ENCODE measurements at places on chromosomes 1 and 21.

GRCh38 chr1:72336776-72337175 is 54.4 kb upstream of the NEGR1 start:
- no peaks in the 10 kb centered on the region for H3K36me3 ChIP-seq
- no peaks in the 10 kb centered on the region for H3K4me1 ChIP-seq
- H3K27me3 ChIP-seq = no peaks in the 10 kb centered on the region
- DNase-seq = no peak
- no peak overlapping the region for H3K4me3 ChIP-seq

DNA sequence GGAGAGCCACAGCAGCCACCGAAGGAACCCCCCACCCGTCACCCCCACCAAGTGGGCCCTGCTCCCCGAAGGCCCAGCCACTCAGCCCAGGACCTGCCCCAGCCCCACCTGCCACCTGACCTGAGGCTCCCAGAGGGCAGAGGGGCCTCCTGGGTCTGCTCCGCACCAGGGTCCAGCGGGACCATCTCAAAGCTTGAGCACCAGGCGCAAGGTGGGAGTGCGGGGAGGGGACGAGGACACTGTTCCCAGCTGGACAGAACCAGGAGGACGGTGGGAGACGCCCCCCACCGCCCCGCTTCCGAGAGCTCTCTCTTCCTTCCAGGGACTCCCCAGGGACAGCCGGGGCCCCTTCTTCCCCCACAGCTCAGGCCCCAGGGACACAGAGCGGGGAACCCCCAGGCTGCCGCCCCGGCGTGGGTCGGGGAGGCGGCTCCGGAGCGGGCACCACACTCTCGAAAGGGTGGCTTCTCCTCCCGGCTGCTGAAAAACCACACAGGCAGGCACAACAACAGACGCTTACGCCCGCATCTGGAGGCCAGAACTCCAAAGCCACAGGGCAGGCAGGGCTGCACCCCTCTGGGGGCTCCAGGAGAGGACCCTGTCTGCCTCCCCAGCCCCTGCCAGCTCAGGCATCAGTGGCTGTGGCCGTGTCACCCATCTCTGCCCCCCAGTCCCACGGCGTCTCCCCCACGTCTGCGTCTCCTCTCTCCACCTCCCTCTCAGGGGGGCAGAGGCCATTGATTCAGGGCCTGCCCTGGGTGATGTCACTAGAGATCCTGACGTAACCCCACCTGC is 1.9 kb upstream of the TTLL10 start:
- DNase-seq = peak; percentile 9
- peaks cover 16% of the 10 kb centered on the region for H3K4me1 ChIP-seq
- H3K4me3 ChIP-seq = no peak overlapping the region
- H3K36me3 ChIP-seq = no peaks in the 10 kb centered on the region
- H3K27ac ChIP-seq = no peak overlapping the region

GRCh38 chr1:2208309-2209239 is 14.0 kb upstream of the FAAP20 start:
- peaks cover 15% of the 10 kb centered on the region for H3K27me3 ChIP-seq
- peaks cover 19% of the 10 kb centered on the region for H3K4me1 ChIP-seq
- no peak overlapping the region for H3K4me3 ChIP-seq
- no peak overlapping the region for H3K27ac ChIP-seq
- H3K36me3 ChIP-seq = no peaks in the 10 kb centered on the region

DNA sequence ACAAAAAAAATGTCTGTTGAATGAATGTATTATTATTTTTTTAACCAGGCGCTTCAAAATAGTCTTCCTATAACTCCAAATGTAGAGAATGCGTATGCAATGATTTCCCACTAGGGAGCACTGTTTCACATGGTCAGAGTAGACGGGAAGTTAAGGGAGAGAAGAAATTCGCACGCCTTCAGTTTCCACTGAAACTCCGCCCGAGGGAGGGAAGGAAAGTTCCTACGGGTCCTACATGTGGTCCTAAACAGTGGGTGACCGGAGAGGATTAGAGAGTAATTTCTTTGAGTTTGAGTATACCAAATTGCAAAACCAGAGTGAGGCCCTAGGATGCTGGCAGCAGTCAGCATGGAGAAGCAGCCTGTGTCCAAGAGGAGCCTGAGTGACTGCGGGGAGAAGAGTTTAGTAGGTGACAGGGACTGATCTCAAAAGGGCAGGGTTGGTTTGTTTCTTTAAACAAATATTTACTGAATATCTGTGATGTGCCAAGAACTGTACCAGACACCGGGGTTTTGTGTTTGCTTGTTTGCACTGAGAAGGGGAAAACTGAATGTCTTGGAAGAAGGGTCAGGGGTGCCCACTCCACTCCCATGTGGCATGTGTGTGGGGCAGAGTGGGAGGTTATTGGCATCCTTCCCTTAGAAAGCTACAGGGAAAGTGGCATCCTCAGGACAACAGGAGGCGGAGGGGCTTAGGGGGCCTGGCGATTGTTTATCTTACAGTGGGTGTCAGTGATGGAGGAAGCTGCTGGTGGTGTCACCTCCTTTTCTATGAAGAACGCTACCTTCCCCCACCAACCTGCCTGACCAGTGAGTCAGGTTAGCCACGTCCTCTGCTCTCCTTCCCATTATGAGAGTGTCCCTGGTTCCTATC is 22.8 kb downstream of the RNU5D-1 start:
- H3K4me1 ChIP-seq = peaks cover 18% of the 10 kb centered on the region
- peak; percentile 40 for DNase-seq
- peak overlapping the region; percentile 52 for H3K27ac ChIP-seq
- H3K36me3 ChIP-seq = no peaks in the 10 kb centered on the region
- peaks cover 11% of the 10 kb centered on the region for H3K27me3 ChIP-seq

DNA sequence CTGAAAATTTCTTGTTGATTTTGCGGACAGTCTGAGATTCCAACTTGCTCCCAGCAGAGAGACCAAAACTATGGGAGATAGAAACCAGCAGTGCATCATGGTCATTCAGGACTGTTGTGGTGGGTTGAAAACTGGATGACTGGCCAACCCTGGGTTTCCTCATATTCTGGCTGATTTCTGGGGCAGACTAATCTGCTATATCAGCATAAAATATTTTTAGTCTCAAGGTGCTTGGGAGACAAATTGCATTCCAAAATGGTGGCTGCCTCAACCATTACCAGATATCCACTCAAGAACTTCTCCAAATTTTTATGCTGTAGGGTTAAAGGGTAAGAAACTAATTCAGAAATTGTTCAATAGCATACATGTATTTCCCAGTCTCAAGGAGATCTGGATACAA is 434.0 kb downstream of the BRINP3 start:
- no peak overlapping the region for H3K4me3 ChIP-seq
- peaks cover 13% of the 10 kb centered on the region for H3K4me1 ChIP-seq
- no peak for DNase-seq
- H3K27ac ChIP-seq = no peak overlapping the region

- peak; percentile 58 for DNase-seq
- no peak overlapping the region for H3K4me3 ChIP-seq
- peaks cover 9% of the 10 kb centered on the region for H3K27me3 ChIP-seq
- no peaks in the 10 kb centered on the region for H3K36me3 ChIP-seq
- H3K27ac ChIP-seq = no peak overlapping the region
These were observed 16.2 kb upstream of the SERINC2 start for GRCh38 chr1:31396633-31397351.

- no peak overlapping the region for H3K27ac ChIP-seq
- no peak overlapping the region for H3K4me3 ChIP-seq
- DNase-seq = no peak
- peaks cover 8% of the 10 kb centered on the region for H3K4me1 ChIP-seq
These were observed 67.7 kb downstream of the SDCCAG8 start for GRCh38 chr1:243323491-243323890.

- peak overlapping the region; percentile 83 for H3K27ac ChIP-seq
- DNase-seq = no peak
- H3K4me1 ChIP-seq = peaks cover 73% of the 10 kb centered on the region
- no peaks in the 10 kb centered on the region for H3K36me3 ChIP-seq
- peaks cover 27% of the 10 kb centered on the region for H3K27me3 ChIP-seq
- peak overlapping the region; percentile 57 for H3K4me3 ChIP-seq
These were observed 131.6 kb downstream of the RRAGC start for GRCh38 chr1:38727684-38728584.

GRCh38 chr1:227486559-227486958 is 76.8 kb upstream of the ZNF678 start:
- no peak overlapping the region for H3K27ac ChIP-seq
- H3K4me1 ChIP-seq = 0 out of 2 replicates have a peak, but pooled peaks cover 2% of the 10 kb centered on the region
- H3K36me3 ChIP-seq = peaks cover 25% of the 10 kb centered on the region
- no peak for DNase-seq
- no peak overlapping the region for H3K4me3 ChIP-seq

GRCh38 chr1:15504436-15504835 is 19.6 kb downstream of the CASP9 start:
- no peak overlapping the region for H3K27ac ChIP-seq
- H3K4me1 ChIP-seq = peaks cover 35% of the 10 kb centered on the region
- peaks cover 2% of the 10 kb centered on the region for H3K36me3 ChIP-seq
- H3K27me3 ChIP-seq = no peaks in the 10 kb centered on the region
- DNase-seq = no peak

- H3K4me1 ChIP-seq = peaks cover 9% of the 10 kb centered on the region
- peaks cover 4% of the 10 kb centered on the region for H3K27me3 ChIP-seq
- peak; percentile 69 for DNase-seq
- no peak overlapping the region for H3K4me3 ChIP-seq
- H3K27ac ChIP-seq = no peak overlapping the region
- H3K36me3 ChIP-seq = peaks cover 3% of the 10 kb centered on the region
These were observed 123.9 kb downstream of the PTBP2 start for GRCh38 chr1:96845464-96845863.

DNA sequence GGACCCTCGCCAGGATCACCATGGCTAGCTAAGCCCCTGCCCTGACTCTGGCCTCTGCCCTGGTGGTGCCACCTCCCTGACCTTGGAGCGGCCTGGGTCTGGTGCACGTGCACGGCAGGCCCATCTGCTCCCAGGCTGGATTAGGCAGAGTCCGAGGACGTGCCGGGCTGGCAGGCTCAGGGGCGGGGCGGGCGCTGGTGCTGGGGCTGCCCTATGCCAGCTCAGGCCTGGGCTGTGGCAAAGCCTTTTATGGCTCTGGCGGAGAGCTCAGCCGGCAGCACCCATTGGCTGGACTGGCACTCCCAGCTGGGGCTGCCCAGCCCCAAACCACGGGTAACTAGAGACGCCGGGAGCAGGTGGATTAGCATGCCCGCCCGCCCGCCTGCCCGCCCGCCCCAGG is 17.1 kb upstream of the EDN2 start:
- DNase-seq = no peak
- H3K27ac ChIP-seq = no peak overlapping the region
- peaks cover 21% of the 10 kb centered on the region for H3K4me1 ChIP-seq
- peaks cover 4% of the 10 kb centered on the region for H3K27me3 ChIP-seq
- H3K36me3 ChIP-seq = no peaks in the 10 kb centered on the region
- no peak overlapping the region for H3K4me3 ChIP-seq

- H3K4me3 ChIP-seq = peak overlapping the region; percentile 92
- H3K36me3 ChIP-seq = no peaks in the 10 kb centered on the region
- DNase-seq = peak; percentile 73
- peak overlapping the region; percentile 83 for H3K27ac ChIP-seq
These were observed 462 bp upstream of the TLCD4 start for GRCh38 chr1:95116580-95117206.

All from WTC11 (cell line).